ENCODE measurements at places on chromosomes 4 and X.

- DNase-seq = no peak
These were observed 23.1 kb downstream of the DMD start for GRCh38 chrX:33188286-33188685.

DNA sequence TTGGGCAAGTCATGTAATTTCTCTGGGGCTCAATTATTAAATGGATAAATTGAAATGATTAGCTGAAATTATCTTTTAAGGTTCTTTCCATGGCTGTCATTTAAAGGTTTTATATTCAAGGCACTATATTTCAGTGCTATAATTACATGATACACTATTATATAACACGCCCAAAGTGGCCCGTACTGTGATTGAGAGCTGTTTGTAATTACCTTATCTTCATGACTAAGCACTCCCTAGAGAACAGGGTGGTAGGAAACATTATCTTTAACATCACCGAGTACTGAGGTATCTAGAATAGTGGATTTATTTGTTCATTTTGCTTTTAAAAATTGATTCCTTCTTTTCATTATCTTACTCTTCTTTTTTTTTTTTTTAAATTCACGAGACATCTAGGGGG, 79.0 kb downstream of the DIAPH2 start:
- DNase-seq = no peak

- no peak for DNase-seq
These were observed 44.1 kb downstream of the SLC16A2 start for GRCh38 chrX:74465424-74465823.

DNA sequence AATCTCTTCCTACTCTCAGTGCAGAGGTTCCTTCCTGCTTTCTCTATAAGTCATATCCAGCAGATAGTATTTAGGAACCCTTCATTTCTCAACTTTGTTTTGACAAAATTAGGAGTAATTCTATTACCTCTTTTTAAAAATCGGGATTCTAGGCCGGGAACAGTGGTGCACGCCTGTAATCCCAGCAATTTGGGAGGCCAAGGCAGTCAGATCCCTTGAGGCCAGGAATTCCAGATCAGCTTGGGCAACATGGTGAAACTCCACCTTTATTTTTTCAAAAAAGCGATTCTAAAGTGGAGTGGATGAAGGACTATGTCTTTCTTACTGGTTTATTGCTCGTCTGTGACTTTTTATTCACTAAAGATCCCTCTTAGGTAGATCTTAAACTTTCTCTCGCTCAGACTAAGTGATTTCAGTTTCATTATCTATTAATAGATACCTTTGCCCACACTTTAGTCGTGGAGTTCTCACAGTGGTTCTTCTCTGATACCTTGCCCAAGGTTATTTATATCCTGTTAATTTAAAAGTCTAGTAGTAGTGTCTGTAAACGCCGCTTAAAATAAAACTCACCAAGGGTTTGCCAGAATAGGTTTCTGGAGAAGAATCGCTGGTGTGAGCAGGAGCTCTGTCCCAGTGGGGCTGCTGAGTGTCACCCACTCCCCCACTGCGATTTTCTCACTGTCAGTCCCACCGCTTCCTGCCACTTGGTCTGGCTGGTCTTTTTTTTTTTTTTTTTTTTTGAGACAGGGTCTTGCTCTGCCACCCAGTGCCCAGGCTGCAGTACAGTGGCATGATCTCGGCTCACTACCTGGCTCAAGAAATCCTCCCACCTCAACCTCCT, 27.0 kb upstream of the TMEM131L start:
- no peak for DNase-seq

- no peak for DNase-seq
These were observed 276.3 kb upstream of the GALNT7 start for GRCh38 chr4:172892300-172892699.

DNA sequence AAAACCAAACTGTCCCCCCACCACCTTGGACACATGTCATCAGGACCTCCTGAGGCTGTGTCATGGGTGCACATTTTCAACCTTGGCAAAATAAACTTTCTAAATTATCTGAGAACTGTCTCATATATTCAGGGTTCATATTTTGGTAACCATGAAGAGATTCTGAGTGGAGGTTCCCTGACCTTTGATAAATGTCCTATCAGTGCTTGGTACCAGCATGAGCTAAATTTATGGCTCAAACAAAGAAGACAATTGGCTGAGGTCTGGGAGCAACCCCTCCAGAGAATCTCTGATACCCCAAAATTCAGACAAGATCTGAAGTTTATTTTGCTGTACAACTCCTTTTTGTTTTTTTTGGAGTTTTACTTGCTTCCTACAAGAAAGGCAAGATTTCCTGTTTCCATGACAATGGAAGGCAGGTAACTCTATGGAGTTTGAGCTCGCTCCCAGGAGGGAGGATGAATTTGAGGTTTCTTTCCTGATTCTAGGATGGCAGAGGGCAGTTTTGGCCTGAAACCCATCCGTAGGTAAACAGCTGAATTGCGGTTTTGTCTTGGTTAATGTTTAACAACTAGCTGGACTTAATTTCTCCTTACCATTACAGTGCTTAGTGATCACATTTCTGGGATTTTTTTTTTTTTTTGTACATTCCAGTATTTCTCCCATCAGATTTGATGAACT, 14.5 kb downstream of the UGT2B15 start:
- DNase-seq = no peak

DNA sequence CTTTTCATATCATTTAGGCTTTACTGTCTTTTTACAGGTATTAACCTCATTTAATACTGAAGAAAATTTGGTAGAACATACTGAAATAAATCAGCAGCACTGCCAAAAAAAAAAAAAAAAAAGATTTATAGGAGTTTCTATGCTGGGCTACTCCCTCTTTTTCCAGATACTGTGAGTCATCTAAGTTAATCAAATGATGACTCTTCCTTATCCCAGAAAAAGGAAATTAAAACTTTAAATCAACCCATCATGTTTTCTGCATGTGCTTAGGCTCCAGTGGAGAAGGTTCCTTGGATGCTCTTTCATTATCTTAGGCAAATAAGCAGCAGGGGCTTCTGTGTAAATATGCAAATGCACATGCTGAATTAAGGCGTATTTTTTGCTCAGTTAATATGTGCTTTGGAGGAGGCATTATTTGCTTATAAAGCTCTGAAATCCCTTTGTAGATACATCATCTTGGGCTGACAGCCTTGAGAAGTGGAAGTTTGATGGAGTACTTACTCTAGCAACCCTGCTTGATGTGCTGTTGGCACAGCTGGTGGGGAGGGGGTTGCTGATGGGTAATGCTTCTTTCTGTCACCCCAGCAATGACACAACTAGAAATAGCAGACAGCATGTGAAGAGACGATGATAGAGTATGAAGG, 136.1 kb downstream of the C4orf33 start:
- no peak for DNase-seq

- no peak for DNase-seq
These were observed 74.8 kb downstream of the WWC2 start for GRCh38 chr4:183173580-183174526.

GRCh38 chr4:102867278-102868152, 1.3 kb upstream of the CISD2 start:
- DNase-seq = peak; percentile 5

DNA sequence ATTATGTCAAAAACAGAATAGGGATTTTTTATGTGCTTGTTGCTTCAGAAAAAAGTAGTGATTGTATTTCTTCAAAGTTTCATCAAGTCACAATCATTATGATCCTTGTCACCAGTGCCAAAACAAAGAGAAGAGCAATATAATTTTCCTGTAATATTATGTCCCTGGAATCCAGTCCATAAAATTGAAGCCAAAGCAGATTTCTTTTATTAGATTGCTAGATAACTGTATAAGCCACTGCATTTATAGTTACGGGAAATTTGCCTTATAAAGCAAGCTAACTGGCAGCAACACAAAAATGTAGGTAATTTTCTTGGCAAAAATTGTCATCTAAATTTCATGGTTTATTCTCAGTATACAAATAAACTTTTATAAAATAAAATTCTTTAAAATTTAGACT, 296.1 kb upstream of the ANKRD50 start:
- no peak for DNase-seq

DNA sequence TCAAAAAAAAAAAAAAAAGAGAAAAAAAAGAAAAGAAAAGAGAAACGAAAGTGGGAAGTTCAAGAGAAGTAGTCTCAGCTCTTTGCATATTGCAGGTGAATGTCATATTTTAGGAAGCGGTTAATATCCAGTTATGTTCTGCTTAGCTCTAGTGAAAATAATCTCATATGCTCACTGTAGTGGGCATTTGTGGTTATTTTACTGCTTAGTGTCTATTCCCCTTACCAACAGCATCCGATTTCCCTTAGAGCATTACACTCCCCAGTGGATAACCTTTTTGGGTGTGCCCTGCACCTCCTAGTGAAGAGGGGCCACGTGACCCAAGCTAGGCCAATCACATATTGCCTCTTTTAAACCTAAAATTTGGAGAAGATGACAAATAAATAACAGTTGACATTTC, 111.2 kb upstream of the ZNF827 start:
- DNase-seq = no peak

GRCh38 chrX:9538544-9539045, 73.7 kb downstream of the TBL1X start:
- DNase-seq = no peak
